SK-MEL-5 (cell line): ENCODE measurements at places on chromosomes 13 and 19.

- DNase-seq = peak; percentile 61
These were observed 8.3 kb upstream of the FAM187B start for GRCh38 chr19:35236638-35237400.

DNA sequence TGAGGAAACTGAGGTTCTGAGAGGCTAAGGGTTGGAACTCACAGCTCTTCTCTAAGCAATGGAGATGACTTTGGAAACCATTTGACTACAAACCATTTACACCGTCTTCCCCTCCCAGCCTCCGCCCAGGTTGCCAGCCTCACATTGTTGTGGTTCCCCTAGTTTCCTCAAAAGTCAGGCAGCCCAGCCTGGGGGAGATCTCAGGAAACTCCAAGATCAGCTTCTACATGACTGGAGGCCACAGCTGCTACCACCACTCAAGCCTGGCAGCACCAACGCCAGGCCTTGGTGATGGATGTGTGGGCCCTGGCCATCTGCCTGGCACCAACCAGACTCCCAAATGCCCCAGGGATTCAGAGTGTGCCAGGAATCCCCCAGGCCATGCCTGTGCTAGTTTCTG lies 207.9 kb downstream of the TSHZ3 start:
- DNase-seq = no peak

DNA sequence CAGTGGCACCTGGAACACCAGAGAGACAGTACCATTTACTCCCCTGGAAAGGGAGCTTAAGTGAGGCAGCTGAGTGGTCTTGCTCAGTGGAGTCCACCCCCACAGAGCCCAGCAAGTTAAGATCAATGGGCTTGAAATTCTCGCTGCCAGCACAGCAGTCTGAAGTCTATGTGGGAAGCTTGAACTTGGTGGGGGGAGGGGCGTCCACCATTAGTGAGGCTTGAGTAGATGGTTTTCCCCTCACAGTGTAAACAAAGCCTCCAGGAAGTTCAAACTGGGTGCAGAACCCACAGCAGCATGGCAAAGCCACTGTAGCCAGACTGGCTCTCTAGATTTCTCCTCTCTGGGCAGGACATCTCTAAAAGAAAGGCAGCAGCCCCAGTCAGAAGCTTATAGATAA lies 30.3 kb upstream of the CEACAM4 start:
- no peak for DNase-seq

GRCh38 chr13:49620170-49620621 lies 8.1 kb upstream of the ARL11 start:
- no peak for DNase-seq

DNA sequence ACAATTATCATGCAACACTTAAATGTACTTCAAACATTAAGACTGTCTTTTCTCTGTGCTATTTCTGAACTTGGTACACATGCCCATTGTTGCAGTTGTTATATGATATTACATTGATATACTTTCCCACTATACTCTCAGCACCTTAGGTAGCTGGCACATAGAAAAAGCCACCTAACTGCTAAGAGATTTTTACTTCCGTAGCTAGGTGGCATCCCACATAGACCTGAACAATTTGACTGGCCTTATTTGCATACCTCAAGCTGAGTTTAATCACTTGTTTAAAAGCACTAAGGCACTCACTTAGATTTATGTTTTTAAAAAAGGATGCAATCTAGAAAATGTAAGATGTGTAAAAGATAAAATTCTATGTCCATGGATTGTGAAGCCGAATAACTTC lies 194.2 kb downstream of the POU4F1 start:
- no peak for DNase-seq

- DNase-seq = peak; percentile 38
These were observed 492 bp downstream of the TMEM147 start for GRCh38 chr19:35545855-35546381.

- DNase-seq = no peak
These were observed 71.2 kb downstream of the GNG7 start for GRCh38 chr19:2631213-2631821.

GRCh38 chr13:76803831-76804230 lies 82.4 kb downstream of the KCTD12 start:
- no peak for DNase-seq
